ENCODE measurements at places on chromosomes 1 and 21. TPM values are rescaled to one million over a fixed set of nuclear protein-coding genes. Genes with fewer than 3 reads are reported as not detected.

PLPPR4 gene
- total RNA-seq: 7.2 TPM

UQCRHL gene
- total RNA-seq: 1.2 TPM

TTC22 gene
- not detected for total RNA-seq

ENAH gene
- 148 TPM for total RNA-seq

KRTAP19-3 gene
- total RNA-seq: not detected

FMO2 gene
- 183 TPM for total RNA-seq

CD101 gene
- total RNA-seq: 1.2 TPM

LCE1D gene
- total RNA-seq: not detected

SYT2 gene
- total RNA-seq: 0.09 TPM

ACAP3 gene
- 25.0 TPM for total RNA-seq

SPATA17 gene
- not detected for total RNA-seq

FALEC gene
- 0.99 TPM for total RNA-seq

CAMK1G gene
- total RNA-seq: 0.72 TPM

WNT3A gene
- total RNA-seq: not detected

ROR1 gene
- total RNA-seq: 18.7 TPM

S100B gene
- 8.7 TPM for total RNA-seq

CLDN19 gene
- total RNA-seq: 0.94 TPM

All from aorta (tissue), 5 donors.